ENCODE measurements at places on chromosomes 3 and 15.
A peak's percentile ranks its signal among the peaks of the same experiment; 100 is the strongest.

DNA sequence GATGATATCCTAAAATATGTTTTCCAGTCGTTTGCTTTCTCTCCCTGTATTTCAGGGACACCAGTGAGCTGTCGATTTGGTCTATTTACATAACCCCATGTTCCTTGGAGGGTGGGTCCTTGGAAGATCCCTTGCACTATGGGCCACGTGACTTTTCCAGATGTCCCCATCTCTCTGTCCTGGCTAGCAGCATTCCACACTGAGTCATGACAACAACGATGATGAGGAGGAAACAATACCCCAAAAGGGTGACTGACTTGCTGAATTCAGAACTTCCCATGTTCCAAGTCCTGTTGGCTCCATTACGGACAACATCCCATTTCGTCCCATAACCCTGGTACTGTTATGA lies 134.3 kb downstream of the NSMCE3 start:
- DNase-seq, result peak; percentile 42

GRCh38 chr3:129317848-129318247 lies 39.2 kb downstream of the HMCES start:
- DNase-seq, result no peak

DNA sequence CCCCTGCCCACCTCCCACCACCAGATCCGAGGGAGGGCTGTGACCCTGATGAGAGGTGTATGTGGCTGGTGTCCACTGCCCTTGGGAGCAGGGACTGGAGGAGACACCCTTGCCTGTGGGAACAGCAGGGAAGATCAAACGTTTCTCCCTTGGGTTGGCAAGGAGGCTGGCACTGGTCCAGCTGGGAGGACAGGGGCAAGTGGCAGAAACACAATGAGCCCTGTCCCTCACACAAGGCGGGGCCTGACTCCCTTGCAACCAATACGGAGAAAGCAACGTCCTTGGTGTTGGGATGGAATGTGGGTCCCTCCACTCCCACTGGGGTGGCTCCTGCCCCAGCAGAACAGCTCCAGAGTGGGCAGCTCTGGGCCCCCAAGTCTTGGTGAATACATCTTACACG lies 5.2 kb downstream of the HYAL2 start:
- DNase-seq, result no peak

GRCh38 chr3:157436583-157437291 lies at the start of gene PTX3:
Gene PTX3, plus strand, starts transcription at chr3:157436850. Its CDS starts 84 bp downstream, at chr3:157436934.
- peak; percentile 90 for DNase-seq

DNA sequence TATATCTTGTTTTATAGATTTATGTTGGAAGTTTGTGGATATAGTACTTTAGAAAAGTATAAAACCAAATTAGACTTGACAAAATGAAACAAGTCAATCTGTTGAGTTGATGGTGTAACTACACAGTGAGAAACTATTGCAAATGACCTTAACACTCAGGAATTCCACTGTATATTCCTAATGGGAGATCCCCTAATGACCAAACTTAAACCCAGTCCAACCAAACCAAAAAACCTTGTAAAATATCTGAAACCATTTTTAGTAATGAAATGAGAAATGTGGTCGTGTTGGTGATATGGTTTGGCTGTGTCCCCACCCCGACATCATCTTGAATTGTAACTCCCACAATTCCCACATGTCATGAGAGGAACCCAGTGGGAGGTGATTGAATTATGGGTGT lies 31.9 kb upstream of the ATP13A3 start:
- peak; percentile 61 for DNase-seq

- no peak for DNase-seq
These were observed 81.6 kb upstream of the RPL32 start for GRCh38 chr3:12922881-12923431.

GRCh38 chr15:57377478-57377847 lies 1.2 kb downstream of the CGNL1 start:
- DNase-seq, result no peak

DNA sequence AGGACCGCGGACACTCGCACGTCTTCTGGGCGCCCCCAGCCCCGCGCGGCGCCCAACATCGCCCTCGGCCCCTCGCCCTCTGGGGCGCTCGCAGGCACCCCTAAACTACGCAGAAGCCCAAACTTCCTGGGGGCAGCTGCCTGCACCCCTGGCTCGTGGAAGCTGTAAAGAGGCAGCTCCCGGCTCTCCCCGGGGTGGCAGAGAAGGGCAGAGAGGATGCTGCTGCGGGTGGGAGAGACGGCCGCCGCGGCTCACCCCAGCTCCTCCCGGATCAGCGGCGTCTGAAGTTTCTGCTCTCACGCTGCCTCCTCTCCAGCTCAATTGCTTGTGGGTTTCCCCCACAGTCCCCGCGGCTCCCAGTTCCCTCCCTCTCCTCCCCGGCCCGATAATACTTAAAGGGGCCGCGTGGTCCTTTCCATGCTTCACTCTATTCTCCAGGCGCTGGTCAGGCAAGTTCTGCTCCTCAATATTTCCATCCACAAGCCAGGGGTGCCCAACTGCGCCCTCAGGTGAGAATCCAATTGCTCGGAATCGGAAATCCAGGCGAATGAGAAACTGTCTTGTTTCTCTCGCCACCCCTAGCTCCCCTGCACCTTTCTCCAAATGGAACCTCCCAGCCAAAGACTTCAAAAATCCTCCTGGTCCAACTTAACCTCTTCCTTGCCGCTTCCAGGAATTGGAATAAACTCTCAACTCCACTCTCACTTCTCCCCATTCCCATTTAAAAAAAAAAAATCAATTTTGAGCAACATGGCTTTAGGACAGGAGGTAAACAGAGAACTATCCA lies 748.5 kb downstream of the ROBO1 start:
- DNase-seq, result peak; percentile 92

DNA sequence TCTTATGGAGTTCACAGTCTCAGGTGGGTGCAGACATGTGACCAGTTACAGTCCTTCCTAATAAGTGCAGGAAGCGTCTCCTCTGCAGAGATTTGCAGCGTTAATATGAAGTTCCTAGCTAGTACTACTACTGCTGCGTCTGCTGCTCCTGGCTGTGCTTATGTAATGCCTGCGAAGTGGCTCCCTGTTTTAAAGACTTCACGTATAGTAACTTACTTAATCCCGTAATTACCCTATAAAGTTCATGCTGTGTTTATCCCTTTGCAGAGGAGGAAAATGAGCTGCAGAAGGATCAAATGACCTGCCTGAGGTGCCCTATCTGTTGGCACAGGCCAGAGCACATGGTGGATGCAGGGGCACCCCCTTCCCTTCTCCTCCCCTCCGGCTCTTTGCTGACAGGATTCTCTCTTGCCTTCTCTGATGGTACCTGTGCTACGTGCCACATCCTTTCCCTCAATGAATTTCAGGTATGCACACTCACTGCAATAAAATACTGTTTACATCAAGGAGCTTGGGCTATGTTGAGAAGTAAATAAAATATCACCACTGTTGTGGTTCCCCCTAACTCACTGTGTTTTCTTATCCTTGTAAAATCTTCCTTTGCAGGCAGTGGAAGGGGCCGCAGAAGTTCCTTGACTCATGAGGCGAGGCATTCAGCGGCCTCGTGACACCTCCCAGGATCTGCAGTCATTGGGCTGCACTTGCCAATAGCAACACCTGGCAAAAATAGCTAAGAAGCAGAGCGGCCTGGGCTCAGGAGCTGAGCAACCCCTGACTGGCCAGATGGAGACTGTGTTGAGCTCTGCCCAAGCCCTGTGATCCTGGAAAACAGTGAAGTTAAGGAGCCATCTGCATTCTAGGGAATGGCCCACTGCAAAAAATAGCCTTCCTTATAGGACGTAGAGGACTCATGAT lies 188.9 kb upstream of the ATP10A start:
- peak; percentile 78 for DNase-seq

- no peak for DNase-seq
These were observed 61.0 kb downstream of the WNT7A start for GRCh38 chr3:13818919-13819318.

DNA sequence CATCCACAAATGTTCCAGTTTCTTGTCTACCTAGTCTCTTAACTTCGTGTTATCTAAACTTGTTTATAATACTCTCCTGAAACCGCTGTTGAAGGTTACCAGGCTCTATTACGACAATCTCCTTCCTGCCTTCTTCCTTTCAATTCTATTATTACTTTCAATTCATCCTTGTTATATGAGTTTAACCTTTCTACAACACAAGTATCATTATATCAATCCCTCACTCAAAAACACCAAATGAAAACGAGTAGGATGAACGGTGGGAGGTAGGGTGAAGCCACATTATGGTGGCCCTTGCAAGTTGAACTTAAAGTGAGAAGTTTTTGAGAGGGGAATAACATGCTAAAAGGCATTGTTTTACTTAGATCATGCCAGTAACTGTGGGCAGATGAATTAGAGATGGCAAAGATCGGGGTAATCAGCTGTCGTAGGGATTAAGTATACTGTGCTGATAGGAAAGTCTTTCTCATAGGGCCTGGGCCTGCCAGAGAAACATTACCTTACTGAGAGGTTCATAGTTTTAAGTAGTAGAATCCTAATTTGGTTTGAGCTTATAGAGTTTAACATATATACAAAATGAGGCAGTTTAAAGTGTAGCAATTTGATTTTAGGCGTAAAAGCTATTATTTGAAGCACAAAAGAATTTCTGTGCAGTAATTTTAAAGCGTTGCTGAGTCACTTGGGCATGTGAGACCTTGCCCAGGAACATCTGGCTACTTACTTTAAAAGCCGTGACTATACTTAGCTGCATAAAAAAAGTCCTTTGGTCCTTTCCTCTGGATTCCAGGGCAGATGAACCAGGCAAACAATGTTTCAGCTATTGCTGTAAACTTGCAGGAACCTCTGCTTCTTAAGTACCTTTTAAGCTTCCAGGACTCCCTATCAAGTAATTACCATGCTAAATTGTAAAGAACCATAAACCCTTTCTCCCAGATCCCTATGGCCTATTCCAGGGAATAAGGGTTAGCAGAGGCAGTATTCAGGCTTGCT lies 3.3 kb upstream of the CEP97 start:
- DNase-seq, result peak; percentile 64

- peak; percentile 33 for DNase-seq
These were observed 4.7 kb downstream of the EIF1B start for GRCh38 chr3:40313975-40314860.

GRCh38 chr3:111246967-111247760 lies 175.5 kb downstream of the NECTIN3 start:
- DNase-seq, result peak; percentile 85

GRCh38 chr3:99808163-99808794 lies 9.4 kb upstream of the CMSS1 start:
- peak; percentile 86 for DNase-seq

DNA sequence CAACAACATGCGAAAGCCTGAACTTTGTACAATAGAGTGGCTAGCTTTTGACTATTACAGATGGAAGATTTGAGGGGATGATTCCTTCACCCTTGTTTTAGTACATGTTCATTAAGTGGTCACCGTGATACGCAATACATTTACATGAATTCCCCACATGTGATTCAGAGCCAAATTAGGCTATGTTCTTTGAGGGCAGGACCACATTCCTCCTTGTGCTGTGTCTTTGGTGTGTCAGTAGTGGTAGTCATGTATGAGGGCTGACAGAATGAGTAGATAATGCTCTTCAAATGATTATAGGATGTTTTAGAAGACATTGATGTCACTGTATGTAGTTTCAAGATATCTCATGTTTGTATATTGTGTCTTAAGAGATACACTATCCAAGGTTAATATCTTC lies 12.1 kb downstream of the PTPRG start:
- peak; percentile 8 for DNase-seq

DNA sequence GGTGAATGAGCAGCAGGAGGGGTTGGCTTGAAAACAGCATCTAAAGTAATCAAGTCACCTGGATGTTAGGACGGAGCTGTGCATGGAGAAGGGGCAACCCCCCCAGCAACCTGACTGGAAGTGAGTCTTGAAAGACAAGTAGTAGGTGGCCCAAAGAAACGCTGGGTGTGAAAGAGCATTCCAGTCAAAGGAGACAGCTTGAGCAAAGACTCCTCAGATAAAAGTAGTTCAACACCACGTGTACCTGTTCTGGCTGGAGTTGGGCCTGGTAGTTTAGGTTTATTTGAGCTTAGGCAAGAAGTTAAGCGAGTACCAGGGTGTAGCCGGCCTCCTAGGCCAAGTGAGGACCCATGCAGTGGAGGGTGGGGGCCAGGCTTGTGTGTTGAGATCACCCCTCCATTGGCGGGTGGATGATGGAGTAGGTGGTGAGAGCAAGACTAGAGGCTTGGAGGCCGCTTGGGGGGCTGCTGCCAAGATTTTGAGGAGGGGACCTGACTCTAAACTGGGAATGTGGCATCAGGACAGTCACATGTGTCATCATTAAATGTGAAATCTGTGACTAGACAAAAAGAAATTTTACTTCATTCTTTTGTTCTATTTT lies 61.3 kb downstream of the ABHD2 start:
- DNase-seq, result no peak

- DNase-seq, result no peak
These were observed 33.3 kb downstream of the FAM3D start for GRCh38 chr3:58633157-58633865.

DNA sequence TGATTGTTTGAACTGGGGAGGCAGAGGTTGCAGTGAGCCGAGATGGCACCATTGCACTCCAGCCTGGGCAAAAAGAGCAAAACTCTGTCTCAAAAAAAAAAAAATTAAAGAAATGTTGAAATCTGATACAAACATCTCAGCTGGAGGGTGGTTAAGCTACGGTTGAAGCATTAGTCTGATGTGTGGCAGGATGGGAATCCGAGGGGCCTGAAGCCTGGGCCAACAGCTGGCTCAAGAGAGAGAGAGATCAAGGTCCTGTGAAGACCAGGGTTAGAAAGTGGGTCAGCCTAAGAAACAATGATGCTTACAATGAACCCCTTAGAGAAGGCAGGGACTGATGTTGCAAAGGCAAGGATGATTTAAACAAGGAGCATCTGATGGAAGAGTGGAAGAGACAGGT lies 69.8 kb downstream of the CD200R1L start:
- DNase-seq, result no peak

GRCh38 chr3:184472723-184473428 lies 88.7 kb upstream of the EPHB3 start:
- DNase-seq, result no peak

GRCh38 chr3:134802428-134803050 lies 7.5 kb downstream of the EPHB1 start:
- no peak for DNase-seq

DNA sequence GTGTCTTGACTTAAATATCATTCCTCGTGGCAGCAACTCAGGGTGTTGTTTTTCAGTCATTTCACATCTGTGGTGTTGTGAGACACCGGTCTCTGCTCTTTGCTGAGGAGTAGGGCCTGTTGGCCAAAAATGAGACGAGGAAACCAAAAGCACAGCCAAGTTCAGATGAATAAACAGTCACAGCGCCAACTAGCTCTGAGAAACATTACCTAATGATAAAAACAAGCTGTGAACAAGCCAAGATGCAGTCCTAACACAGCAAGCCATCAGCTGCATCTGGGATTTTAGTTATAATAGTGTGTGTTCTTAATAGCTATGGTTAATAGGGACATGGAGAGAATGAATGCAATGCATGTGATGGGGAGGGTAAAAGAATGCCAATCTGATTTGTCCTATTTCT lies 843.4 kb upstream of the DPPA4 start:
- peak; percentile 75 for DNase-seq

DNA sequence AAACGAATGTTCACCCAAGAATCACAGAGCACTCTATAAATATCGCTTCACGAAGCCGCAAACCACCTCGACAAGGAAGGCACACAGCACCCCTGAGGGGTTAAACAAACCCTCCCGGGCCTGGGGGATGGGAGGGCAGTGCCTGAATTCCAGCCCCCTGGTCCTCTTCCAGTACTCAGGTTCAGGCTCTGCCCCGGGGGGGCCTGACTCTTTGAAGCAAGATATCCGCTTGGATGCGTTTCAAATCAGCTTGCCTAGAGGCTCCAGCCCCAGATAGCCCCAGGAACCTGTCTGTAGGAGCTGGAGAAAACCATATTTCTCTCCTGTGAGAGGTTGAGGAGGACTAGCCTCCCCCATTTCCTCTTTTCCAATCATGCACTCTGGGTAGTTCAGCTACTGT lies 194.7 kb downstream of the WNT5A start:
- no peak for DNase-seq

GRCh38 chr3:73734211-73735089 lies 109.7 kb upstream of the PDZRN3 start:
- no peak for DNase-seq
